ENCODE measurements at places on chromosomes 7 and 10.

GRCh38 chr7:137476937-137477336 lies 133.4 kb upstream of the PTN start:
- DNase-seq: no peak

DNA sequence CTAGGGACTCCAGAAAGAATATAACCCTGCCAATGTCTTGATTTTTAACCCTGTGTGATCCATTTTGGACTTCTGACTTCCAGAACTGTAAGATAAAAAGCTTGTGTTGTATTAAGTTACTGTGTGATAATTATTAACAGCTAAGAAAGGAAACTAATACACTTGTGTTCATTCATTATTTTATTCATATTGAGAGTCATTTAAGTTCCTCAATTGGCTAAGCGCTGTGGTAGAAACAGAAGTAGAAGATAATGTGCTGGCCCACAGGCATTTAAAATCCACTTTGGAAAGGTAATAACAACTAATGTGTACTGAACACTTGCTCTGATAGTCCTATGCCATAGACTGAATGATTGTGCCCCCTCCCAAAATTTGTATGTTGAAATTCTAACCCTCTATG lies 471.7 kb upstream of the GHITM start:
- DNase-seq: no peak

DNA sequence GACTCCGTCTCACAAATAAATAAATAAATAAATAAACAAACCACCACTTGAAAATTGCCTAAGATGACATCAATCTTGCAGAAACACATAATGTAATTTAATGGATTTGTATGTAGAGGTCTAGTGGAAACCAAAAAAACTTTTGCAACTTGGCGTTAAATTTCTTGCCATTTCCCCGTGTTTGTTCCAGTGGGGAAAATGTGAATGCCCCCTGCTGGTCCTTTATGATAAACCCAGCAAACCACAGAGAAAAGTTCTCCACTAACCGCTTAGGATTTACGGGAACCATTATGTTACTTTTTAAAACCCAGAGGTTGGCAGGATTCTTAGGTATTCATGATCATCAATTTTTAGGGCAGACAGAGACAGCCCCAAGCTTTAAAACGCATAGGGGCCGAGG lies 32.5 kb downstream of the LAMB4 start:
- DNase-seq: no peak

- DNase-seq: no peak
Observed at GRCh38 chr10:308572-309085, 173.4 kb downstream of the ZMYND11 start.

DNA sequence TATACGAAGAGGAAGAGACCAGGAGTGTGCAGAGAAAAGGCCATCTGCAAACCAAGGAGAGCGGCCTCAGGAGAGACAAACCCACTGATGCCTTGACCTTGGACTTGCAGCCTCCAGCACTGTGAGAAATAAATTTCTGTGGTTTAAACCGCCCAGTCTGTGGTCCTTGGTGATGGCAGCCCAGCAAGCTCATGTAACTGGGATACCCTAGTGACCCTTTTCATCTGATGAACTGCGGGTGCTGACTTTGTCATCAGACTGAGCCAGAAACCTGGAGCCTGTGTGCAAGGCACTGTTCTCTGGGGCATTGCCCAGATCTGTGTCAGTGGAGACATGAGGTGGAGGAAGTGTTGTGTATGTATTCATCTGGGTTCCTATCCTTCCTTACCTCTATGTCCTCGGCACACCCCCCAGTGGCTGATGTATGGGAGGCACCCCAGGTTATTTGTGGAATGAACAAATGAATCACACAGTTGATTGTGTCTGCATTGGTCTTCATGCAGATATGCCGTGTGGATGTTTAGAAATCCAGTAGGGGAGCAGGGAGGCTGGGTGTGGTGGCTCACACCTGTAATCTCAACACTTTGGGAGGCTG lies 64.5 kb upstream of the BTBD16 start:
- DNase-seq: no peak

- DNase-seq: no peak
Observed at GRCh38 chr7:28999895-29000716, 42.0 kb upstream of the TRIL start.

- no peak for DNase-seq
Observed at GRCh38 chr10:100036850-100037249, 27.1 kb upstream of the DNMBP start.

DNA sequence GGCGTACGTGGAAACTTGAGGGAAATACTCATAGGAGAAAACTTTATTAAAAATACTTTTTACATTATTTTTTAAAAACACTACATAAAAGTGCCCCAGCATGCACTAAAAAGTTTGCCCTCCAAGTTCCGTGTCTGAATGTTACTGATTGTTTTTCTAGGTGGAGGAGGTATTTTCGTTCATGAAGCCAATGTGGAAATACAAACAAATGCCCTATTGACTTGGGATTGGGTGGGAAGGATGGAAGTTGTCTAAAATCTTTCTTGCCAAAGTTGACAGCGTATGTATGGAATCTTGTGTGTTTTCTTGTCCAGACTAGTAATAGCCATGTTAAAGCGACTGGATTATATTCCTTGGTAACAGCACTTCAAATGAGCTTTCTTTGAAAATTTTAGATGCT lies 1.2 kb downstream of the PROSER2 start:
- no peak for DNase-seq

GRCh38 chr7:4873071-4873944 lies 10.2 kb downstream of the RADIL start:
- DNase-seq: no peak

- DNase-seq: no peak
Observed at GRCh38 chr7:111301891-111302290, 211.0 kb downstream of the LRRN3 start.

DNA sequence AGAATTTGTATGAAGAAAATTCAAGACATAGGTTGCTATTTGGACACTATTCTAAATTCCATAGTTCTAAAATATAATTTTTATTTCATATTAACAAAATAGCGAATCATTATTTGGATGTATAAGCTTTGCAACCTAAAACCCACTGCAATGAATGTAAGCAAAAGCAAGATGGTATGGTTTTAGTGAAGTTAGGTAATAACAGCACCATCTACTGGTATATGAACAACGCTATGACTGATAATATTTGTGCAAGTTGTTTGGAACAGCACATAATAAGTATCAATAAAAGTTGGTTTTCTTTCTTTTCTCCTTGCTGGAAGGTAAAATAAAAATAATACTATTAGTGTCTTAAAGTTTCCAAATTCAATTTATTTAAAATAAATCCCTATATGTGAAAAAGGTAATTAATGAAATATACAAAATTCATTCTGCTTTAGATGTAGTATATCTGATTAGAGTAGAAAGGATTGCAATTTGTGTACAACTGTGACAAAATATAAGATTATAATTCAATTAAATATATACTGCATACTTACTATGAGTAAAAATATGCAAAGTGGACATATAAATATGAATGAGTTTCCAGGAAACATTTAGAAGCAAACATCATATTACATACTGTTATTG lies 79.0 kb upstream of the LSM8 start:
- DNase-seq: no peak

DNA sequence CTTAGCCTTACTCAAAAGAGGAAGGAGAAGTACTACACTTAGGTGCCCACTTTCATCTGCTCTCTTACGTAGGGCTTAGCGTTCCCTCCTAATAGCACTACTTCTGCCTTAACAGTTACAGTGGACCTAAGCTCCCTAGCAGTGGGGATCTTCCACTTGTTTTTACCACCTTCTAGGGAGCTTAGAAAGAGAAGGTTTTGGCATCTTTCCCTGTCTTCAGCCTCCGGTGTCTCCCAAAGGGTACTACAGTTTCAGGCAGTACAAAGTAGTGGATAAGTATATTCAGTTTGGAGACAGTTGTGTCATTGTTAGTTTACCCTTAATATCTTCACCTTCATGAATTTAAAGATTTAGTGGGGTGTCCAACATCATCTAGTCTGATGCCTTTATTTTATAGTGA lies 14.6 kb downstream of the CHRM2 start:
- no peak for DNase-seq

DNA sequence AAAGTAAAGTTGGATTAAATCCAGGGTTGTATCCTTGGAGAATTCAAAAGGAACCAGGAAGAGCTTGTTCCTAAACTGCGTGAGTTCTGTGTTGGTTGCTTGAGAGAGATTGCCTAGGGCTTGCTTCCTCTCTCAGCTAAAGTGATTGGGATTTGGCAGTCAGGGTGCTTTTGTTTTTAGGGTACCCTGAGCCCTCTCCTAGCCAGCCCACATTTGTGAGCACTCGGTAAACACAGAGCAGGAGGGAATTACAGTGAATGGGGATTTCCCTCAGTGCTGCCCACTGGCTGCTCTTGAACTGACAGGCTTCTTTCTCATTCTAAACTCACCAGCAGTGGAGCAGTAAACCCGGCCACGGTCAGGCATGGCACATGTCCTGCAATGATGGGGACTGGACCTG lies 146.9 kb downstream of the TPST1 start:
- DNase-seq: no peak

DNA sequence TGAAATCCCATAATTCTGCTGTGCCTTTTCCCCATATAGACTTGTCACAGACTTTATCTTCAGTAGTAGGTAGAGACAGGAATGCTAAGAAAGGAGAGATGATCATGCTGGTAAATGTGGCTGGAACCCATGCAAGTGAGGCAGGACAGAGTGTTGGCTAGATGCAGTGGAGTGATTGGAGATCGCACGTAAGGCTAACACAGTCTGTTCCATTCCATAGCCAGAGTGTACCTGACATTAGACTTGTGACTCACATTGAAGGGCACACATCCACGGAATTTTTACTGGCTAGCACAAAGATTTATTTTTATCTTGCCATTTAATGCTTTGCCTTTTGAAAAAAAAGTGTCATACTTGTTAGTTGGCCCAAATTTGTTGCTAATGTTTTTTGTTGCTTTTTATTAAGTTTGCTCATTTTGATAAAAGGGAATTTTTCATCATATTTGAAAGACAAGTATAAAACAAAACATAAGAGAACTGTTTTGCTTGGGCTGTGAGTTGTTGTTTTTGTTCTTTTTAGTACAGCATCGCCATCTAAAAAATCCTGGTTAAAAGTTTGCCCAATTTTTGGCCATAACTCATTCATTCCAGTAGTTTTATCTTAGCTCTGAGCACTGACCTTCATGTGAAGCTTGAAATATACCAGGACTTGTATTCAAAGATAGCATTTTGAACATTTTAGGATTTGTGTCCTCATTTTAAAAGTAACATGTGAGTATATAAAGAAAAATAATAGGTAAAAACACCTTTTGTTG lies 81.0 kb downstream of the CPED1 start:
- DNase-seq: no peak

DNA sequence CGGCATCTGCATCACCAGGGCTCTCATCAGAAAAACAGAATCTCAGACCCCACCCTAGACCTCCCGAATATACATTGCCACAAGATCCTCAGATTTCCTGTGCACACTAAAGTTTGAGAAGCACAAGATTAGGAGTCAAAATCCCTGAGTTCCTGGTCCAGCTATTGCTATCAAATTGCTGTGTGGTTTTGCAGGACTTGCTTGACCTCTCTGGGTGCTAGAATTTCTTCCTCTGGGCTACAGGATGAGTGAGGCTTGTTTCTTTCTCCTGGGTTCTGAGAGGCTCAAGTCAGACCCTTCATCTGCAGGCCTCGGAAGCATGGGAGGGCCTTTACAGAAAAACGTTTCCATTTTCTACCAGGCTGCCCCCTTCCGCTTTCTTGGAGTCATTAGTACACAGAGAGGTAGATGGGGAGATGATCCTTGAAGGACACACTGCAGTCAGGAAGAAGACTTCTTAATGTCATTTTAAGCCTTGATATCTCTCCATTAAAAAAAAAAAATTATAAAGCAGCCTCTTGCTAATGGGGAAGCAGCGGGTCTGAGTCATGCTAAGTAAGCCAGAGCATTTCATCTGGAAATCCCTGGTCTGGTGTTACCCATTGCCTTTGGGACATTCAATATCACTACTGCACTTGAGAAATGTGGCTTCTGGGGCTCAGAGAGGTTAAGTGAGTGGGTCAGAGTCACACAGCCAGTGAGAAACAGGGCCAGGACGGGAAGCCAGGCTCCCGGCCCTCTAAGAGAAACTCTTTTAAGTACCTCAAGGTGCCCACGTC lies 173.5 kb downstream of the KCNMA1 start:
- no peak for DNase-seq

DNA sequence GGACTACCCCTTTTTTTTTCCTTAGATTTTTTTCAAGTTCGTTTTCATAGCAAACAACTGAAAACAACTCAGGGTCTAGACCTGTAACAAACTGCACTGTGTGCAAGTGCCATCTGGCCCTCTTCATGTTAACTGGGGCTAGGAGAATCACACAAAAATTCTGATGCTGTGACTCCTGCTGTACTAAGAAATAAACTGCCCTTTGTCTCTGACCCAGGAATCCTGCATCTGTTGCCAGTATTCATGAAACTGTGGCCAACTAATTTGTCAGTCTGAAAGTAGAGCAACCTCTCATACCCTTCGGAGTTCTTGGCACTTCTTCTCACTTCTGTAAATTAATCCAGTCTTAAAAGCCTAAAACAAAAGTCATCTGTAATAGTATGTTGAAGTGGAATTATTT lies 218.4 kb upstream of the PCDH15 start:
- DNase-seq: no peak

DNA sequence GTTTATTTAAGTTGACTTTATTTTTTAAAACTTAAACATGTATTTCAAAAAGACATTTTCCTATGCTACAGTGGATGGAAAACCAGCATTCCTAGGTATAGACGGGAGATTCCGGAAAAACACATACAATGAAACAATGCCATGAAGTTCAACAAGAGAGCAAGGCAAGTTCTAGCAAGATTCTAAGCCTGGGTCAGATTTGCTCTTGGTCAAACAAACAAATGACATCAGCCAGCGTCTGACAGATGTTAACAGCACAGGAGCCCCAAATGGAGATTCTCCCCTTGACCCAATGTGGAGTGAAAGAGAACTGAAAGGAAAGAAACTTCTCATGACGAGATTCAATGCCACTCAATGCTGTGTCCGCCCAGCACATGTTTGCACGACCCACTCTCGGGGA lies 149.9 kb downstream of the NEURL1 start:
- DNase-seq: no peak

GRCh38 chr7:81562581-81562980 lies 207.3 kb downstream of the HGF start:
- DNase-seq: no peak

- no peak for DNase-seq
Observed at GRCh38 chr10:102982296-102982695, 64.2 kb downstream of the CNNM2 start.

DNA sequence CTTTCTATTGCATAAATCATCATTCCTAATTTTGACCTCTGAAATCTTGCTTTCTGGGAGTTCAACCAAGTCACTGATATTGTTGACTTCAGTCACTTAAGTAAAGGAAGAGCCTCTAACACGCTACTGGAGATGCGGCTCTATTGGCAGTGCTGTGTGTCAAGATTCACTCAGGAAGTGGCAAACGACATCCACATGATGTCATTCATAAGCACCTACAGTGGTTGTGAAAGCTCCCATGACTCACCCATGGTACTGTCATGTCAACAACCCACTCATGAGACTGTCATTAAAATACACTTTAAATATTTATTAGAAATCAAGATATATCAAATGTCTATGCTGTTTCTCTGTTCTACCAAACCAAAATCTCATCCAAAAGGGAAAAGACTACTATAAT lies 52.5 kb upstream of the LHFPL3 start:
- DNase-seq: no peak

- DNase-seq: no peak
Observed at GRCh38 chr10:517872-518475, 171.5 kb downstream of the DIP2C start.
